ENCODE measurements at places on chromosomes 1 and 21.

DNA sequence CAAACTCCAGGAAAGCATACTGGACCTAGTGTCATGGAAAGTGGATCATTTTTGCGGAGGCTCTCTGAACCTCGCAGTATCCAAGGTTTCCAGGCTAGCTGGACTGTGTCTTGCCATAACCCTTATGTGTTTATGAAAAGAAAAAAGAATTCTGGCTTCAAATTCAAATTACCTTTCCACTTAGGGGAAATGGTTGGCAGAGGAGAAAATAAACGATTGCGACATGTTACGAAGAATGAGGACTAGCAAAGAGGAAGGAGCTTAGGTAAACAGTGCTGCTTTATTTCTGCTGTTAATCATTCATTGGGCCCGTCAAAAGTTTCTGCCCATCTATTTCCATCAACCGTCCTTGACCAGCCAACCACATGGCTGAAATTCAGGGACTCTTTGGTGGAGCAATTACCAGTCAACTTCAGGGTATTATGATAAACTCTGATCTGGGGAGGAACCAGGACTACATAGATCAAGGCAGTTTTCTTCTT lies at the start of gene C4BPA:
C4BPA (plus strand) TSS at position 342 of the 482 bp plus-strand sequence. CDS start 8,793 bp downstream, outside the sequence.
- no peak for DNase-seq

GRCh38 chr1:228465571-228466146 lies 21.5 kb upstream of the RNF187 start:
- no peak for DNase-seq

DNA sequence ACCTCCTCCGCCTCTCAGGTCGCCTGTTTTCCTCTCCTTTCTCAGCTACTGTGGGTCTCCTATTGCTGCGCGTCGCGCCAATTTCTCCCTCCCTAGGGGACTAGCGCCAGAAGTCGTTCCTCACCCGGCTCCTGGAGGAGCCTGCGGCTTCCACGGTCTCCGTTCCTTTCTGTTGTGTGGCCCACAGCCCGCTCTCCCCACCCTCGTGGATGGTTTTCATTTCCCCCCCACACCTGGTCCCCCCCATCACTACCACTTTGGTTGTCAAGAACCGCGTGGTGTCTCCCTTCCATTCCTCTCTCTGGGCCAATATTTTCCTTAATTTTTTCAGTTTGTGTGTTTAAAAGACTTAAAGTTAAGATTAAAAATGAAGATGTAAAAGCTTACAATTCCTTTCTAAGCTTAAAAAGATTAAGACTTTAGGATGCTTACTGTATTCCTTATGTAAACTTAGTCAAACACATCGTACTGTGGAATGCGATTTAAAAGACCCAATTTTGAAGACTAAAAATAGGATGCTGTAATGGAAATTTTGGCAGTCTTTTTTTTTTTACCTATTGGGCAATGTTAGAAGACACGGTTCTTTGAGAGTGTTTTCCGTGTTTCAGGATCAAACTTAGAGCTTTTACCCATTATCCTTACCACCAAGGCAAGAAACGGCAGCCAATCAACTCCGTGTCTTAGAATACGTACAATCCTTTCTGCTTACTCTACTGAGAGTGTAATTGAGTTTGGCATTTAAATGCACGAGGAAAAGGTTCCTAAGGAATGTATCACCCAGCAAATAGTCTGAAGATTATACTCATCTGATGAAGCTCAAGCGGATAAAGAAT lies 773 bp downstream of the CNST start:
- peak; percentile 50 for DNase-seq

DNA sequence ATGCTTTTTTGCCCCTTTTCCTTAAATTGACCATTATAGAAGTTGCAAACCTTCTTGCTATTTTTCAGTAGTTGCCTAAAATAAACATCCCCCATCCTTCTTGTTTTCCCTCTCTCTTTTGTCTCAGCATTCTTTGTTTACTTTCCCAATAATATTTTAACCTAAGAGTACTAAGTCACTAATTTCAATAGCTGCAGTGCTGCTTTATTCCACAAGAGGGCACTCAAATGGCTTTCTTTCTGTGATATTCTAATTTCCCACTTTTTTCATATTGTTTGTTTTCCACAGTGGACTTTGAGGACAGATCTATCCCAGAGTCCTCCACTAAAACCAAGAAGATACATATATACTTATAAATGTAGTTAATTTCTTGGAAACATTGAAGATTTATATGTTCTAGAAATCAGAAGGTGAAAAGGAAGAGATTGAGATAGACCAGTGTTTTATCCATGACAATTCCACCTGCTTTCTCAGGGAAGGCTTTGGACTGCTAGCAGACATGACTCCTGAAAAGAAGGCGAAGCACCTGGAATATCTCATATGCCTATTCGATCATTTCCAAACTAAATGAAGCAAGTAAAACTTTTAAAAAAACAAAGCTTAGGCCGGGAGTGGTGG lies 104.8 kb upstream of the GRIK1 start:
- no peak for DNase-seq

GRCh38 chr1:199690496-199690895 lies 337.0 kb upstream of the NR5A2 start:
- DNase-seq = no peak

DNA sequence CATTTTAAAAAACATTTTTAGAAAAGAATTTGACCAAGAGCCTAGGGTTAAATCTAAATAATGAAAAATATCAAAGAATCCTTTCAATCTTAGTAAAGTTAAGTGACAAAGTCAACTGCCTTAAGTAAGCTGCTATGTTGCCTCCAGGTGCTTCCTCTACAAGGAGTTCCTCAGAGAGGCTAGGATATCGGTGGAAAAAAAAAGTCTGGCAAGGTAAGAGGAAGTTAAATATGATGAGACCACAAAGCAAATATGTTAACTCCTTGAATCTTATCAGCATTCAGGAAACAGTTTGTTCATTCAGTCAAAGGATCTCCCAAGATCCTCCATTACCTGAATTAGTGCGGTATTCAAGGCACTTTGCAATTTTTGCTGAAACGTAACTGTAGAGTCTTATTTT lies 563.5 kb downstream of the PTPRC start:
- DNase-seq = no peak

DNA sequence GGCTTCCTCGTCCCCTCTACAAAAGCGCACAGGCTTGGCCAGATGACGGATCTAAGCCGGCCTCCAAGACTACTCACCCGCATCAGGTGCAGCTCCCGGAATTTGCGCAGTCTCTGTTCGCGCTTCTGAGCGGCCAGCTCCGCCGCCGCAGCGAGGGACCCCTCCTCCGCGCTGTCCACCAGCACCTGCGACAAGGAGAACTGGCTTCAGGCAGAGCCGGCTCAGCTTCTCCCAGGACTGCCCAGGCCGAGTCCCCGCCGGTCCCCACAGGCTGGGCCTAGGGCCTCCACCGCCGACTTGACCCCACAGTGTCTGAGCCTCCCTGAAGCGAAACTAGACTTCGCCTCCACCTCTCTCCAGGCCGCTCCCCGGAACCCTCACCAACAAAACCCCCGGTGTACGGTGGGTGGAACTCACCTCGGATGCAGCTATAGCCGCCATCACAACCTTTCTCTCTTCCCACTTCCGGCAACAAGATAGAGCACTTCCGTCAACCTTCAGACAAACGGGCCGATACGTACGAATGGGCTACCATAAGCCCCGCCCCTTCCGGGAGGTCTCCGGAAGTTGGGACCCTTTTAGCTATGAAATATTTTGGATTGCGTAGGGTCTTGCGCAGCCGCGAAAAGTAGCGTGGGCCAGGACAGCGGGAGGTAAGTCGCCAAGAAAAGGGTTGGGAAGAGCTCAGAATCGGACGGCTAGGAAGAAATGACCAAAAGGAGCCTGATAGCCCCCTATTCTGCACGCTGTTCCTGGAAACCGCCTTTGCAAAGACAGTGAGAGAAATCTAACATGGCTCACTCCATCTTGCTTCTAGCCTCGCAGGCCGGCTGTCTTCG lies at the start of gene SYF2:
SYF2 (minus strand) TSS at position 476 of the 839 bp plus-strand sequence; CDS start at position 441, 35 bp downstream.
- DNase-seq = peak; percentile 93

DNA sequence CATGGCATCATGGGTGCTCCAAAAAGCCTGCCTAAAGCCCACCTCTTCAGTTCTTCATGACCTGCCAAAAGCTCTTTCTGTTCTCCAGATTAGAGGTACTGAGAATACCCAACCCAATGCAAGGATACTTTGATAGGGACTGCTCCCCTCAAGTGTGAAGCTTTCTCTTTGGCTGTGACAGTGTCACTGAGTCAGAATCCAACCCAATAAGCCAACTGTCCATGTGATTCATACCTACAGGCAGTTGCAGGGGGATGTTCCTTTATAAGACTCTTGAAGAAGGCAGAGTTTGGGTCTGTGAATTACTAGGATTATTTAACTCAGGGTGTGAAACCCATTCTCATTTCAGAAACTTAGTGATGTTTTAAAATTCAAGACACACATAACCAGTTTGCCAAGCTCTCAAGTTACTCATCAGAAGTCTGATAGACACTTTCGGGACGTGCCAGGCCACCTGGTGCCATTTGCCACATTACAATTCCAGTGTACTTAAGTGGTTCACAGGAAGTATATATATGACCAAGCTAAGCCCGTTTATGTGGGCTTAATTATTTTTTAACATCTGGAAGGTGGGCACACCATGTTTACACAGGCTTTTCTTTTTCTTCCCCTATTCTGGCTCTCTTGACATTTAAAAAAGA lies 265.8 kb downstream of the NFIA start:
- DNase-seq = no peak

GRCh38 chr1:74328851-74329250 lies 93.7 kb downstream of the TNNI3K start:
- DNase-seq = no peak

GRCh38 chr1:162405800-162406199 lies 6.1 kb downstream of the SH2D1B start:
- DNase-seq = no peak

DNA sequence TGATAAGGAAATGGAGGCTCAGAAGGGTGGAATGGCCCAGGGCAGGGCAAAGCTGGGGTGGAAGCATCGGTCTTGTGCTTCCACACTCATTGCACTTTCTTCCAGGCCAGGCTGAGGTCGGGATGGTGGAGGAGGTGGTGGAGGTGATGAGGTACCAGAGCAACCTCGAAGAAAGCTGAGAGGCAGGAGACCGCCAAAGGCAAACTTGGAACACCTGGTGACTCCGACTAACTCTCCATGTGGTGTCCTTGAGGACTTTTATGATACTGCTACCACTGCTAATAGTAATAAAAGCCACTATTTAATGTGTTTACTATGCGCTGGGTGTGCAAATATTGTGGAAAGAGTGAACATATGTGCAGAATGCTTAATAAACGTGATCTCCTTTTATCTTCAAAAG lies 16.9 kb upstream of the BTG2 start:
- no peak for DNase-seq

- DNase-seq = no peak
Measured at GRCh38 chr1:197264936-197265567, 3.0 kb upstream of the CRB1 start.

DNA sequence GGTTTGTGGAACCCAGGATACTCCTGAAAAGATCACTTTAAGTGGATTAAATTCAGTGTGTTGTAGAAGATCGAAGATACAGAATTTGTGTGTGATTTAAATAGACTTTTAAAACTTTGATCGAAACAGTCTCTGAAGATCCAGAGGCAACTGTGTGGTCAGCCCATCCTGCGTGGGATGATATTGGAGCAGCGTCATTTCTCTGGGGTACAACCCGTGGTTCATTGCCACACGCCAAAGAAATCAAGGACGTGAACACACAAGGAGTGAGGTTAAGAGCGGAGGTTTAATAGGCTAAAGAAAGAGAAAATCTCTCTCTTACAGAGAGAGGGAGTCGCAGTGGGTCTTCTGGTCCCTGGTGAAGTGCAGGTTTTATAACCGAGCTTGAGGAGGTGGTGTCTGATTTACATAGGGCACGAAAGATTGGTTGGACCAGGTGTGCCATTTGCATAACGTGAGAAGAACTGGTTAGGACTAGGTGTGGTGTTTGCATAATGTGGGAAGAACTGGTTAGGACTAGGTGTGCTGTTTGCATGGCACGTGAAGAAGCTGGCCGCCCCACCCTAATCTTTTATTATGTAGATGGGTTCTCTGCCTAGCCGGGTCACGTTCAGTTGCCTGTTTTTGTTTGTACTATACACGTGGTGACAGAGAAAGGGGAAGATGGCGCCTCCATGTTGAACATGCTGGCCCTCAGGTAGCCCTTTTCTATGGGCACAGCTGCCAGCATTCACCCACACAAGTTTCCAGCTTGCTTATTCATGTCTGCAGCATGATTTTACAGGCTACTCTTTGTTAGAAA lies 82.3 kb downstream of the ADSS2 start:
- DNase-seq = no peak

GRCh38 chr21:33963848-33964555 lies 48.4 kb upstream of the ATP5PO start:
- DNase-seq = no peak

DNA sequence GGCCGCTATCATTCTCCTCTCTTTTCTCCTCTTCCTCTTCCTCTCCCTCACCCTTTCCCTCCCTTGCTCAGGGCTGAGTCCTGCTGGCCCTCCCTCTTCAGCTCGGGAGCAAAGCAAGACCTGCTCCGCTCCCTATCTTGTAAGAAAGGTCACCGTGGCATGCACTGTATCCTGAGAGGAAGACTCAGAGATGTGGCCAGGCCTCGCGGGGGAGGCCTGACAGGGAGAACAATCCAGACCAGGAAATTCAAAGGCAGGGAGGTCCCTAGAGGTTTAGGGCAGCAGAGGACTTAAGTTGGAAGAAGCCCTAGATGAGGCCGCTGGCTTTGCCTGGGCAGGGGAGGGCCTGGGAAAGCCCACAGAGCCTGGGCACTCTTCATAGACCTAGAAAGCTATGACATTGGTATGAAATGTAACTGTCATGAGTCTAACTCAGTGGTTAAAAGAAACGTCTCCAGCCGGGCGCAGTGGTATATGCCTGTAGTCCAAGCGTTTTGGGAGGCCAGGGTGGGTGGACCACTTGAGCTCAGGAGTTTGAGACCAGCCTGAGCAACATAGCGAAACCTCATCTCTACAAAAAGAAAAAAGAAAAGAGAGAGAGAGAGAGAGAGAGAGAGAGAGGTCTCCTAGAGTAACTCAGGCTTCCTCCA lies 14.6 kb upstream of the PTAFR start:
- no peak for DNase-seq

- no peak for DNase-seq
Measured at GRCh38 chr1:61393575-61393974, 311.2 kb downstream of the NFIA start.

- DNase-seq = no peak
Measured at GRCh38 chr21:45158491-45159423, 84.4 kb downstream of the ADARB1 start.

DNA sequence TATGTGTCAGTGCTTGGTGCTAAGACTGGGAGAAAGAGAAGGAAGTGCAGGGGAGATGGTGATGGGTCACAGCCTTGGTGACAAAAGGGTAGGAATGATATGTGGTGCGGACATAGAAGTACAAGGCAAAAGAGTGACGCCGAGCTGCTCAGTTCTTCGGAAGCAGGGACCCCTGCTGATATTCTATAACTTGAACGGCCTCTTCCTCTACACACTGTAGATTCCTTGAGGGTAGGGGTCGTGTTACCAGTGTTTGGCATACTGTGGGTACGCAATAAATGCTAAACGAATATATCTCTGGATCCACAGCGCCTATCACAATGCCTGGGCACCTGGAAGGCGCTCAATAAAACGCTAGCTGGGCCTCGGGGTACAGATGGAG lies 488 bp downstream of the DBT start:
- peak; percentile 4 for DNase-seq

GRCh38 chr21:35504277-35504676 lies 455.2 kb upstream of the RUNX1 start:
- DNase-seq = no peak
